Activated CD4-positive, alpha-beta memory T cell treated with anti-CD3 and anti-CD28 coated beads, Interleukin-2, amount 10 ng/mL, durations not matched to agents 7 days and 5 days (primary cell): ENCODE measurements at places on chromosomes 2 and 18. TPM values are rescaled to one million over a fixed set of nuclear protein-coding genes. Genes with fewer than 3 reads are reported as not detected.

Gene CFAP65
- total RNA-seq = not detected

Gene TXNL1
- 50.2 TPM for total RNA-seq

Gene MPHOSPH10
- 25.5 TPM for total RNA-seq

Gene CTDSP1
- 205 TPM for total RNA-seq

Gene SULT1C4
- total RNA-seq = not detected

Gene C2orf66
- total RNA-seq = 0.33 TPM

Gene PRKAG3
- not detected for total RNA-seq

Gene CXCR1
- total RNA-seq = 3.0 TPM

Gene MOCOS
- total RNA-seq = 0.25 TPM

Gene SAG
- not detected for total RNA-seq

Gene POTEJ
- not detected for total RNA-seq

Gene MERTK
- 0.20 TPM for total RNA-seq

Gene TMEM200C
- total RNA-seq = not detected

Gene SLC9A4
- 0.10 TPM for total RNA-seq
